ENCODE measurements at places on chromosomes 16 and 17. TPM values are rescaled to one million over a fixed set of nuclear protein-coding genes. Genes with fewer than 3 reads are reported as not detected.

The TSPAN10 gene
- total RNA-seq = 1.1 TPM

The LPO gene
- total RNA-seq = not detected

The CDK5R1 gene
- total RNA-seq = 1.3 TPM

The PRR11 gene
- total RNA-seq = 4.1 TPM

The TMC8 gene
- total RNA-seq = 33.8 TPM

The KRTAP3-2 gene
- total RNA-seq = not detected

The ANKRD11 gene
- total RNA-seq = 127 TPM

The RAMP2 gene
- total RNA-seq = 127 TPM

The TEDC2 gene
- 0.68 TPM for total RNA-seq

The VPS35L gene
- total RNA-seq = 45.9 TPM

The CREBBP gene
- total RNA-seq = 78.3 TPM

The SCNN1B gene
- 38.3 TPM for total RNA-seq

The CBLN1 gene
- total RNA-seq = not detected

The TOM1L1 gene
- total RNA-seq = 34.1 TPM

The DHRS13 gene
- total RNA-seq = 10.6 TPM

The TMEM95 gene
- not detected for total RNA-seq

The ZP2 gene
- total RNA-seq = not detected

The C1QTNF8 gene
- total RNA-seq = not detected

The PIK3R5 gene
- 44.0 TPM for total RNA-seq

The ABCC11 gene
- total RNA-seq = not detected

The CENPX gene
- total RNA-seq = 43.8 TPM

The SCGB1C2 gene
- not detected for total RNA-seq

The ASPA gene
- 8.2 TPM for total RNA-seq

The KRT13 gene
- 5.2 TPM for total RNA-seq

The CLEC19A gene
- total RNA-seq = not detected

The SHISA9 gene
- total RNA-seq = not detected

The TRPV3 gene
- 0.68 TPM for total RNA-seq

The CTF1 gene
- total RNA-seq = 10.3 TPM

The SOX8 gene
- total RNA-seq = 0.15 TPM

The USP43 gene
- total RNA-seq = 6.8 TPM

The TMC7 gene
- total RNA-seq = 3.3 TPM

The OR1A2 gene
- total RNA-seq = not detected

The TP53TG3C gene
- not detected for total RNA-seq

The ITGAX gene
- 188 TPM for total RNA-seq

The TSPOAP1 gene
- total RNA-seq = 20.2 TPM

The TBCD gene
- total RNA-seq = 84.8 TPM

The CTRL gene
- 0.59 TPM for total RNA-seq

The SHBG gene
- total RNA-seq = not detected

The ACSM5 gene
- 4.3 TPM for total RNA-seq

The KRTAP4-5 gene
- not detected for total RNA-seq

The TEX19 gene
- total RNA-seq = not detected

The C17orf50 gene
- not detected for total RNA-seq

The TPSAB1 gene
- total RNA-seq = 103 TPM

The TRIM25 gene
- total RNA-seq = 125 TPM

The NPIPB13 gene
- total RNA-seq = 27.6 TPM

All from lower lobe of right lung (tissue), 2 donors.